GM23338 (cell line): ENCODE measurements at places on chromosomes 11 and 22. TPM values are rescaled to one million over a fixed set of nuclear protein-coding genes. Genes with fewer than 3 reads are reported as not detected.

CADM1 gene
- 18.0 and 26.1 TPM in 2 replicates for total RNA-seq

MS4A12 gene
- total RNA-seq, result 0.21 TPM in 1 of 2 replicates, not detected in the other

RDX gene
- 43.2 and 45.2 TPM in 2 replicates for total RNA-seq

SCUBE2 gene
- 0.63 TPM in 1 of 2 replicates, not detected in the other for total RNA-seq

ESAM gene
- not detected in 2 replicates for total RNA-seq

CABP7 gene
- total RNA-seq, result 0.24 and 0.35 TPM in 2 replicates

IL10RA gene
- 0.10 and 0.23 TPM in 2 replicates for total RNA-seq

DERL3 gene
- 10.6 and 13.6 TPM in 2 replicates for total RNA-seq

LUZP2 gene
- 2.6 and 9.2 TPM in 2 replicates for total RNA-seq

TFIP11 gene
- total RNA-seq, result 25.6 and 26.2 TPM in 2 replicates

PDGFB gene
- 5.2 and 8.0 TPM in 2 replicates for total RNA-seq

KBTBD3 gene
- total RNA-seq, result 1.8 and 1.9 TPM in 2 replicates

MTA2 gene
- 93.6 and 102 TPM in 2 replicates for total RNA-seq

RRAS2 gene
- 293 and 296 TPM in 2 replicates for total RNA-seq

RANBP1 gene
- 987 and 1,206 TPM in 2 replicates for total RNA-seq

TRIM48 gene
- not detected in 2 replicates for total RNA-seq
